ENCODE measurements at places on chromosomes 12 and 14. TPM values are rescaled to one million over a fixed set of nuclear protein-coding genes. Genes with fewer than 3 reads are reported as not detected.

GRCh38 chr12:17971850-17972249, 118.1 kb downstream of the RERGL start:
- no peak for DNase-seq

DNA sequence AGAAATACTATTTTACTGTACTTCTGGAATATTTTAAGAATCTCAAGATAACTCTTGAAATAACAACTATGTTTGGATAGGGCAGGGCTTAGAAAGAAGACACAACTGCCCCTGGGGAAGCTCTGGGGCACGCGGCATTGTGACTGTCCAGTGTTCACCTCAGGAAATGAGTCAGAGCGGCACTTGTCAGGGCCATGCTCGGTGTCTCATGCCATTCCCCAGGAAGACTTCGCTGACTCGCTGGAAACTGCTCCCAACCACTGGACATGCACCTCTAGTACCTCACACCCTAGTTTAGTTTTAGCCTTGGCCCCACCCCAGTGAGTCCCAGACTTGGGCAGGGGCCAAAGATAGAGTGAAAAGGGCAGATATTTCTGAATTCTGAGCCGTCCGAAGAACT, 192.0 kb downstream of the TTC7B start:
- DNase-seq, result no peak

DNA sequence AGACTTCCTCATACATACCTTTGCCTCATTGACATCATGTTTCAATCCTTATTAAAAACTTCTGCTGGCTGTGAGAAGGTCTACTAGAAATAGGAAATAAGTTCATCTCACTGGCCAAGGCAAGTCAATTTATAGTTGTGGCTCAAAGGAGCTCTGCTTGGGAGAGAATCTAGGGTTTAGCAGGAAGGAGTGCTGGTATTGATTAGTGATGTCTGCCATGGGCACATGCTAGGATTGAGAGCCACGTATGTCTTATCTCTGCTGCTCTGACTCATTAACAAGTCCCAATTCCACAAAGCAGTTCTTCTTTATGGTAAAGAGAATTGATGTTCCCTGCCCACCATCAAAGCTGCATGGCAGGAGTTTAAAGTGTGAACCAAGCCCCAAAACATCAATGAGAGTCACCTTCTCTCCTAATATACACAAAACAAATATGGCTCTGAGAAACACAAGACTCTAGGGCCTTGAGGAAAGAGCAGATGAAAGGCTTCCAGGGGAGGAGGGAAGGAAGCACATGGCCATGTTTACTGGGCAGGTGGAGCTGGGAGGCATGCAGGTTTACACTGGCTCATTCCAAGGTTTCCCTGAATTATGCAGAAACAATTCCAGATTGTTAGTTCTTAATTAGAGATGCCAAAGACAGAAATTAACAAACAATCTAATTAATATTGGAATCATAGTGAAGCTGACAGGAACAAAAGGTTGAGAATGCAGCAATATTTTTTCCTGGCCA, 931.9 kb upstream of the TMEM132C start:
- DNase-seq, result no peak

GRCh38 chr12:50032854-50033581, 7.7 kb upstream of the RACGAP1 start:
- peak; percentile 87 for DNase-seq

- DNase-seq, result no peak
Observed at GRCh38 chr12:80262346-80262745, 163.0 kb downstream of the OTOGL start.

GRCh38 chr12:99271071-99271470, 376.5 kb upstream of the GARIN6 start:
- no peak for DNase-seq

DNA sequence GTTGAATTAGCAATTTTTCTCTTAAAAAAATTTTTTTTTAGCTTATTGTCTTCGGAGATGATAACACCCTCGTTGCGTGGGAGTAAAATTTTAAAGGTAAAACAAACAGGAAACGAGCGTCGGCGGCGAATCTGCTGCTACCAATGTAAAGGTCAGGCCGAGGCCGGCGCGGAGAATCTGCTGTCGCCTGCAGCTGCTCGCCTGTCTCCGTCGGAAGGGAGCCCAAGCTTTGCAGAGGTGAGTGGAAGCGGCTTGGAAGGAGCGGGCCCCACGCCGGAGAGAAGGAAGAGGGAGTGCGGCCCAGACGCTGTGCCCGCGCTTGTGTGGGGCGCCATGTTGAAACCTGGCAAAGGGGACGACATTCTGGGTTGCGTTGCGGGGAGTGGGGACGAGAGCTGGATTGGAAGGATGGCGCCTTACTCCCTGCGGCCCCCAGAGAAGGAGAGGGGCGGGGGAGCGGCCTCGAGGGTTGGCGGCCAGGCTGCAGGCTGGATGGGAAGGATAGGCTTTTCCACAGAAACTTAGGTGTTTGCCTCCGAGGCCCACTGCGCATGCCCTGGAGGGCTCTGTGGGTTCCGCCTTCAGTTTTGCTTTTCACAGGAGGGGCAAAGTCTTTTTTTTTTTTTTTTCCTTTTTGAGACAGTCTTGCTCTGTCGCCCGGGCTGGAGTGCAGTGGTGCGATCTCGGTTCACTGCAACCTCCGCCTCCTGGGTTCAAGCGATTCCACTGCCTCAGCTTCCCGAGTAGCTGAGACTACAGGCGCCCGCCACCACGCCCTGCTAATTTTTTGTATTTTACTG, at the start of gene SNRNP35:
SNRNP35 (plus strand) TSS at position 160 of the 800 bp plus-strand sequence. CDS start 7,402 bp downstream, outside the sequence.
- peak; percentile 95 for DNase-seq

DNA sequence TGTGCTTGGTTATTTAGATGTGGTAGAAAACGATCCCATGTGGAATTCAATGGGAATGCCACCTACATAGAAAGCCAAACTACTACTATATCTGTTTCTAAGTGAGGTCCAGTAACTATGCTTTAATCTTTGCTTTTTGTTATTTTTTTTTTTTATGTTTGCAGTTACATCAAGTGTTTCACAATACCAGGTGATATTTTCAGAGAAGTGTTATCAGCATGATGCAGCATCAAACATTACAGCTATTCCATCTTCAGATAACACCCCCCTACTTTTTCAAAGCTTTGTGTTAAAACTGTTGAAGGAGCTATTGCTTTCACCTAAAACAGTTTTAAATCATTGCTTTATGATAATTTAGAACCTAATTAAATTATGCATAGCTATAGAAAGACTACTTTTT, 163.8 kb upstream of the SLC16A7 start:
- DNase-seq, result no peak

GRCh38 chr14:68816943-68817430, 24.1 kb upstream of the ZFP36L1 start:
- no peak for DNase-seq

DNA sequence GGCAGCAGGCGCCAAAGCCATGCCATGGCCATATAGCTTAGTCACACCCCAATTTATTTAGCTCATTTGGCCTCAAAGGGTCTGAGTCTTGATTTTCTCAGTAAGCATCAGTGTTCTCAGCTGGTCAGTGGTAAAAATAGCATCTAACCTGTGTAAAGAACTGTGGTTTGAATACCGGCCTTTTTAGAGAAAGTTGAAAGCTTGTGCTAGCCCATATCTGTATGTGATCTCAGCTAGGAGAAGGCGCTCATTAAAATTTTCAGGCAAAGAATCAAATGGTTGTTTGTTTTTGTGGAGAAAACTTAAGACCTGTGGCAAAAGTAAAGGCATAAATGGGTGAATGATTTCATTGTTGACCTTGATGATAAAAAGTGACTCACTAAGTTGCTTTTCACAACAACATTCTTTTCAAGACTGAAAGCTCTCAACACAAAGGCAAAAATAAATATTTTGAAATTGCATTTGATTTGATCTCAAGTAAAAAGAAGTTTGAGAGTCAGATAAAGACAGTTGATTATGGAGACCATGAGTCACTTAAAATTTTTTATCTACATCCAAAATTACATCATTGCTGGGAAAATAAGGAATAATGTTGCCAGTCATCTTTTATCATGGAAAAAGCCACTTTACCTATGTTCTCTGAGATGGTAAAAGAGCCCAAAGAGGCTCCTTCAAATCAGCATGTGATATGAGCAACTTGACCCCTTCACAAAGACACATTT, 128.5 kb upstream of the RGS6 start:
- DNase-seq, result no peak

GRCh38 chr12:47249719-47250357, 170.1 kb upstream of the AMIGO2 start:
- peak; percentile 72 for DNase-seq

The PPP4R3A gene
- total RNA-seq, result 95.2 TPM

The DDN gene
- total RNA-seq, result 0.31 TPM

The TPH2 gene
- total RNA-seq, result 0.38 TPM

The GYS2 gene
- not detected for total RNA-seq

The GALNT6 gene
- 13.9 TPM for total RNA-seq

The PRKD1 gene
- total RNA-seq, result 12.4 TPM

The FAM90A1 gene
- not detected for total RNA-seq

The ZFC3H1 gene
- 44.7 TPM for total RNA-seq

The TRIM9 gene
- 0.81 TPM for total RNA-seq

The SMARCD1 gene
- 118 TPM for total RNA-seq

The NRL gene
- total RNA-seq, result 1.8 TPM

The DBX2 gene
- total RNA-seq, result not detected

The TAS2R20 gene
- total RNA-seq, result 5.9 TPM
